ENCODE measurements at places on chromosomes 7 and 10.

DNA sequence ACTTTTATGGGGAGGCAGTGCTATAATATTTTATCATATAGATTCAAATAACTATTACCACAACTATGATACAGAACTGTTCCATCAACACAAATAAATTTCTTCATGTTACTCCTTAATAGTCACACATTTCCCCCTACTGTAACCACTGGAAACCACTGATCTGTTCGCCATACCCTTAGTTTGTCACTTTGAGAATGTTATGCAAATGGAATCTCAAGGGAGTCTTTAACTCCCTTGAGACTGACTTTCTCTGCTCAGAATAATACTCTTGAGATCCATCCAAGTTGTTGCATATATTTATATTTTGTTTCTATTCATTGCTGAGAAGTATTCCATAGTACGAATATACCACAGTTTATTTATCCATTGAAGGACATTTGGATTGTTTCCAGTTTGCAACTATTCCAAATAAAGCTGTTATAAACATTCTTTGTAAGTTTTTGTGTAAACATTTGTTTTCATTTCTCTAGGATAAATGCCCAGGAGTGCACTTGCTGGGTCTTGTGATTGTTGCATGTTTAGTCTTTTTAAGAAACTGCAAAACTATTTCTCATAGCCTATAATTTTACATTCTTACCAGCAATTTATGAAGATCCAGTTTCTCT lies 19.7 kb upstream of the PON2 start:
- no peak for DNase-seq

DNA sequence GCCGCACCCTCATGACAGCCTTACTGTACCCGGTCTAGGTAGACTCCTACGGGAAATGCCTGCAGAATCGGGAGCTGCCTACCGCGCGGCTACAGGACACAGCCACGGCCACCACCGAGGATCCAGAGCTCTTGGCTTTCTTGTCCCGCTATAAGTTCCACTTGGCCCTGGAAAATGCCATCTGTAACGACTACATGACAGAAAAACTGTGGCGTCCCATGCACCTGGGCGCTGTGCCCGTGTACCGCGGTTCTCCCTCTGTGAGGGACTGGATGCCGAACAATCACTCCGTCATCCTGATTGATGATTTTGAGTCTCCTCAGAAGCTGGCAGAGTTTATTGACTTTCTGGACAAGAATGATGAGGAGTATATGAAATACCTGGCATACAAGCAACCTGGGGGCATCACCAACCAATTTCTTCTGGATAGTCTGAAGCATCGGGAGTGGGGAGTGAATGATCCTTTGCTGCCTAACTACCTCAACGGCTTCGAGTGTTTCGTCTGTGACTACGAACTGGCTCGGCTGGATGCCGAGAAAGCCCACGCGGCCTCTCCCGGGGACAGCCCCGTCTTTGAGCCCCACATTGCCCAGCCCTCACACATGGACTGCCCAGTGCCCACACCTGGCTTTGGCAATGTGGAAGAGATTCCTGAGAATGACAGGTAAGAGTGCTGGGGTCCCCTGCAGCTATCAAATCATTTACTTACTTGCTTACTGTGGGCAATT lies 8.5 kb upstream of the CHCHD1 start:
- DNase-seq = no peak

GRCh38 chr10:49441488-49442476 lies 45.9 kb upstream of the DRGX start:
- no peak for DNase-seq

- no peak for DNase-seq
Measured at GRCh38 chr7:5661942-5662341, 119.5 kb downstream of the RNF216 start.

- DNase-seq = no peak
Measured at GRCh38 chr7:134504660-134505164, 22.7 kb upstream of the AKR1B10 start.

GRCh38 chr7:111803015-111803758 lies 240.9 kb upstream of the IMMP2L start:
- DNase-seq = no peak

GRCh38 chr7:68671046-68671445 lies 927.2 kb upstream of the AUTS2 start:
- DNase-seq = no peak

- no peak for DNase-seq
Measured at GRCh38 chr10:60508831-60509230, 119.2 kb upstream of the ANK3 start.

DNA sequence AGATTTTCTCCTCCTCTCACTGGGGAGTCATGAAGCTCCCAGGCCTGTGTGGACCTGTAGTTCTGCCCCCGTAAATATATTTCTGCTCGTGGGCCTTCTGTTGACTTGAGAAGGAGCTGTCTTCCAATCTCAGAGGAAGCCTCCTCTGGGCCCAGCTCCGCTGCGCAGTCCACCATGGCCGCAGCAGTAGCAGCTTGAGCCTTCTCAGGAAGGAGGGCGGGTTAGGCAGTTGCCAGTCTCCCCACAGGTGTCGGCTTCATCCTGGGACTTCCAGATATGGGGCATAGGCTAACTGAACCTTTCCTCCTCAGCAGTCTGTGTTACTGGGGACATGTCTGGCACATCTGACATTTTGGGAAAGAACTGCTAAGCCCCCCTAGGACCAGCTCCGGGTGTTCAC lies 62.9 kb upstream of the TRIM8 start:
- no peak for DNase-seq

DNA sequence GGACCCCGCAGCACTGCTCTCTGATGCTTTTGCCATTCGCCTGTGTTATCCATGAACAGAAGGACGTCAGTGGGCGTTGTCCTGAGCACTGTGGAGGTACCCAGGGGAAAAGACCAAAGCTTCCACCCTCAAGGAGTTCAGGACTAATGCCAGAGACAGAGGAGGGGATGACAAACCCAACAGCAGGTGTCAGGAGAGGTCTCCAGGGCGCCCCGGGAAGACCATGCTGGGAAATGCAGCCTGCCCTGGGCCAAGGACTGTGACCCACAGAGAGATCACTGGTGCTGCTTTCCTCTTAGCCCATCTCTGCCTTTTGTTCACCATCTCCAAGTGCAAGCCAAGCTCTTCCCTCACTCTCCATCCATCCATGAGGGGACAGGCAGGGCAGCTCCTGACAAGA lies 166.8 kb upstream of the PFKP start:
- no peak for DNase-seq

DNA sequence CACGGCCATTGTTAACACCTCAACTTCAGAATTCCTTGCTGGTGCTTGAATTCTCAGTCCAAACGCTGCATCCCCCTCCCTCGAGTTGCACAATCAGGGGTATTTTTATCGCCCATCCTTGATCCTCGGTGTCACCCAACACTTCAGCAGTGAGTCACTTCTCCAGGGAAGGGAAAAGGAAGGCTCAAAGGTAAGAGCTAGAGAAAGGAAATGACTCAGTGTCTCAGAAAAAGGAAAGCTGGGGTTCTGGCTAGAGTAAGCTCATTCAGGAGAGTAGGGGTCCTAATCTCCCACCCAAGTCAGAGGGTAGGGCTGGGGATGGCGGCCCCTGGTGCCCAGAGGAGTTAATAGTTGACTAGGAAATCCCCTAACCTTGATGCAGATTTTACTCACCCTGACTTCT lies 39.8 kb upstream of the TRIM8 start:
- no peak for DNase-seq

- DNase-seq = no peak
Measured at GRCh38 chr7:151187409-151188251, 580 bp upstream of the ASB10 start.

GRCh38 chr10:132748545-132749370 lies 37.2 kb downstream of the NKX6-2 start:
- no peak for DNase-seq

- DNase-seq = no peak
Measured at GRCh38 chr7:82740246-82740848, 296.8 kb upstream of the CACNA2D1 start.

DNA sequence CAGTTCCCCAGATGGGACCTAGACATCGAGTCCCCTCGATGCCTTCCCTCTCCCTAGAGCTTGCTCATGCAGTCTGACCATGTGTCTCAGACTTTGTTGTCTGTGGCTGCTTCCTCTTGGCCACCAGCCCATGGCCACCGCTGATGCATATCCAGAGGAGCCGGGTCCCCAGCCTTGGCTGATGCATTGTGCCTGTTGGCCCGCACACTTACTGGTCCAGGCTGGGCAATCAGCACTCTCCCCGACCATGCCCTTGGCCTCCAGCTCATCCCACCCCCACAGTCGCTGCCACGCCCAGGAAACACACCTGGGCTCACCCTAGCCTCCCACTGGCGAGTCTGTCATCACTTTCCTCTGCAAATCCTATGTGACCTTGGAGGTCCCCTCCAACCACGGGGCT lies 10.1 kb downstream of the NPC1L1 start:
- DNase-seq = no peak

GRCh38 chr7:2635148-2635668 lies 3.4 kb downstream of the TTYH3 start:
- DNase-seq = no peak

Data from RWPE2 (cell line).